Endothelial cell (in vitro differentiated cells): ENCODE measurements at places on chromosomes 1 and 21.

GRCh38 chr1:107473065-107473464 lies 332.2 kb downstream of the NTNG1 start:
- H3K36me3 ChIP-seq: no peaks in the 10 kb centered on the region
- H3K27me3 ChIP-seq: no peaks in the 10 kb centered on the region
- H3K4me3 ChIP-seq: no peak overlapping the region
- H3K4me1 ChIP-seq: peaks cover 2% of the 10 kb centered on the region

GRCh38 chr1:24975391-24975790 lies 45.3 kb upstream of the RUNX3 start:
- no peak overlapping the region for H3K4me3 ChIP-seq
- peaks cover 2% of the 10 kb centered on the region for H3K27me3 ChIP-seq
- no peak overlapping the region for H3K27ac ChIP-seq
- no peak for DNase-seq

DNA sequence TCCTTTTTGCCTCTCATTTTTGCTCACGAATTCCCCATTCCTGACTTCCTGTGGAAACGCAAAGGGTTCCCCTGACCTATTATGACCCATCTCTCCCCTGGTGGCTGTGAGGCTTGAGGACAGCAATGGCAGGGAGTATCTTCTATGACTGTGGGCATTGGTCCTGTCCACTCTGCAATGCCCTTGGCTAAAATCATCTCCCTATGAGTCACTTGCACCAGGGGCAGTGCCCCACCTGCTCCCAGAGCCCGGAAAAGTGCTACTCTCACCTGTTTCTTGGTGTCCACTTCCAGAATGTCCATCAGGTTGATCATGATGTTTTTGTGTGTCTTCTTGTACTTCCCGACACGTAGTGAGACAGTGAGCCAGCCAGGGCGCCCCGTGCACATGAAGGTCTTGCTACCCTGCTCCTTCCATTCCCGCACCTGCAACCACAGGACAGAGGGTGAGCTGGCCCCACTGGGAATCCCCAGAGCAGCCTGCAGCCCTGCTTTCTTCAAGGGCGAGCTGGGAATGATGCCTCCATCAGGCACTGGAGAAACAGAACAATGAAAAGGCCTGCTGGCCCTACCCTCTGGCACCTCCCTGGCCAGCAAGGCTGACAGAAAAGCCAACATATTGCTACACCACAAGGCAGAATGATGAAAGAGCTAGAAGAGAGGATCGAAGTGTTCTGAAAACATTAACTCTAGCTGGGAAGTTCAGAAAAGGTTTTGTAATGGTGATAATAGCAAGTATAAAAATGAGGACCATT lies 3.5 kb downstream of the DHCR24 start:
- H3K4me1 ChIP-seq: peaks cover 43% of the 10 kb centered on the region
- peaks cover 25% of the 10 kb centered on the region for H3K36me3 ChIP-seq
- H3K4me3 ChIP-seq: peak overlapping the region; percentile 16
- DNase-seq: no peak

DNA sequence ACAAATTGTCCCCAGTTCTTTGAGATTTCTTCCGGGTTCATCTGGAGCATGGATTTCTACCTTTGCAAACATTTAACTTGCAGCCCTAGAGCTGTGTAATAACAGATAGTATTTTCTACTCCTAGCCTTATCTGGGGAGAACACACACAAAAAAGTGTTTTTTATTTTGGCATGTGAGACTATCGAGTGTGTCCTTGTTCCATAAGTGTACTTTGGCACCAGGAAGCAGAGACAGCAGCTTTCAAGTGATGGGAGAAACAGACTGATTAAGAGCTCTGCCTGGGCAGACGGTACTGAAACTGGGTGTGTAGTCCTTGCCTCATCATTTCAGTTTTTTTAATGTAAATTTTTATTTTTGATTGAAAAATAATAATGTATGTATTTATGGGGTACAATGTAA lies 297.4 kb downstream of the ST6GALNAC3 start:
- no peaks in the 10 kb centered on the region for H3K36me3 ChIP-seq
- no peaks in the 10 kb centered on the region for H3K27me3 ChIP-seq
- no peak overlapping the region for H3K27ac ChIP-seq
- H3K4me1 ChIP-seq: peaks cover 14% of the 10 kb centered on the region
- no peak for DNase-seq
- H3K4me3 ChIP-seq: no peak overlapping the region

DNA sequence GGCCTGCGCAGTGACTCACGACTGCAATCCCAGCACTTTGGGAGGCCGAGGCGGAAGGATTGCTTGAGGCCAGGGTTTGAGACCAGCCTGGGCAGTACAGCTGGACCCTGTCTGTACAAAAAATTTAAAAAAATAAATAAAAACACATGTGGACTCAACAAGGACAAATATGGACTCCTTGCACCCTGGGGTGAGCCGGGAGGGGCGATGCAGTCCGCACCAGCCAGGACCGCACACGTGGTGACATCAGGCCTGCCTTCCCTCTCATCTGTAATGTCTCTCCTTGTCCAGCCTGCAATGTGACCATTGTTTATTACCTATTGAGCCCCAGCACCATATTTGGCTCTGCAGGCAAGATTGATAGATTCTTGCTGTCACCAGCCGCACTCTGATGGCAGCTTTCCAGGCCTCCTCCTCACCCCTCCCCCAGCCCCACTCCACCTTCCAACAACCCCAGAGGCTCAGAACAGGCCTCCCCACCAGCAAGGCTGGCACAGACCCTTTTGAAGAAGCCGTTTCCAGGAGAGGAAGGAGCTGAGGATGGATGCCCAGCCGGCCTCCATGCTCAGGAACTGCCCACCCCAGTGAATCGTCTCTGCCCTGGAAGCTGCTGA lies 55.2 kb downstream of the IRF2BP2 start:
- no peak for DNase-seq
- no peaks in the 10 kb centered on the region for H3K27me3 ChIP-seq
- no peaks in the 10 kb centered on the region for H3K36me3 ChIP-seq
- H3K4me1 ChIP-seq: peaks cover 45% of the 10 kb centered on the region
- H3K4me3 ChIP-seq: no peak overlapping the region
